ENCODE measurements at places on chromosomes 4 and X. TPM values are rescaled to one million over a fixed set of nuclear protein-coding genes. Genes with fewer than 3 reads are reported as not detected.

DNA sequence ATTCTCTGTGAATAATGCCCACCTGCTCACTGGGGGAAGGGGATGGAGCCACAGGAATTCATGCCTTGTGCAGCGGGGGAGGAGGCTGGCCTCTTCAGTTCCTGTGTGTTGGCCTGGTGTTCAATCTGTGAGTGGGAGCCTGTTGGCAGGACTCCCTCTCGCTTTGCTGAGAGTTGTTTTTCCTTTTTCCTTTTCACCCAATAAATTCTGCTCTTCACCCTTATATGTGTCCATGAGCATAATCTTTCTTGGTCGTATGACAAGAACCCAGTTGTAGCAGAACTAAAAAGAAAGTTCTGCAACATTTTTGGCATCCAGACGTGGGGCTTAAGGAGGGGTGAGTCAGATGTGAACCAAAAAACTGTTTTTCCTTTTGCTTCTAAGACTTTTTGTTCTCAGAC, 235.2 kb upstream of the HDX start:
- no peak for DNase-seq

DNA sequence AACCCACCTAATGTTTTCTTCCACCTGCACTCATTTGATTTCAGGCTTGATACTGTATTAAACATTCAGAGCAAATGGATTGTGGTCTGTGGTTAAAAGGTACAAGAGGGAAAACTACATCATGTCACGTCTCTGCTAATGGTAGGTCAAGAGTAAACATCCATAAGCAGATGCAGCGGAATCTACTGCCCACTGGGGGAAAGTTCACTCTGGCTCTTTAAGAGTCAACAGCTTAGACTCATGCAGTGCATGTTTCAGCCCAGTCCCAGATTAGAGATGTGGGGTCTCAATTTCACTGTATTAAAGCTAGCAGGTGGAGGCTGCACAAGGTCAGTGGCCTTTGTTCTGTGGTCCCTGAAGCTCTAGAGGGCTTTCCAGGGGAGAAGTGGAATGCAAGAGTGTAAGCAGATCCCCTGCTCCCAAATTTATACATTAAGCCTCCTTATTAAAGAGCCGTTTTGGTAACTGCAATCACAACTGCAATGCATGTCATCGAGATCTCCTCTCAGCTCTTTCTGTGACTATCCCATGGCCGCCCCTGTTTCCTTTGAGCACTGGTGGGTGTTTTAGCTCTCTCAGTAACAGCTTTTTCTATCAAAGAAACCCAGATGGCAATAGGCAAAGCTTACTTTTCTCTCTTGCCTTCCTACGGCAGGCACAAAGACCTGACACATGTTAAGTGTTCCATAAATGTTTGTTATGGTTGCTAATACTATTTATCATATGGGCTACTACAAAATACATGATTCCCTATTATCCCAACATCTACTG, 53.4 kb downstream of the LDB2 start:
- no peak for DNase-seq

- no peak for DNase-seq
Measured at GRCh38 chr4:1460967-1461868, 55.0 kb upstream of the NKX1-1 start.

DNA sequence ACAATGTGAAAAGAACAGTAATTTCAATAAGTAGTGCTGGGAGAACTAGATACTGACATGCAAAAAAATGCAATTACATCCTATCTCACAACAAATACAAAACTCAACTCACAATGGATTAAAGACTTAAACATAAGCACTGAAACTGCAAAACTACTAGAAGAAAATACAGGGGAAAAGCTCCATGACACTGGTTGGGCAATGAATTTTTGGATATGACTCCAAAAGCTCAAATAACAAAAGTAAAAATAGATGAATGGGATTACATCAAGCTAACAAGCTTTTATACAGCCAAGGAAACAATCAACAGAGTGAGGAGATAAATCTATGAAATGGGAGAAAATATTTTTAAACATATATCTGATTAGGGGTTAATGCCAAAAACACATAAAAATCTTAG, 53.1 kb downstream of the ANKRD17 start:
- DNase-seq: peak; percentile 15

- DNase-seq: peak; percentile 51
Measured at GRCh38 chr4:47913861-47914219, 543 bp downstream of the NFXL1 start.

- DNase-seq: no peak
Measured at GRCh38 chrX:30573125-30573524, 4.4 kb downstream of the TASL start.

- no peak for DNase-seq
Measured at GRCh38 chrX:68186552-68187262, 246.6 kb downstream of the OPHN1 start.

DNA sequence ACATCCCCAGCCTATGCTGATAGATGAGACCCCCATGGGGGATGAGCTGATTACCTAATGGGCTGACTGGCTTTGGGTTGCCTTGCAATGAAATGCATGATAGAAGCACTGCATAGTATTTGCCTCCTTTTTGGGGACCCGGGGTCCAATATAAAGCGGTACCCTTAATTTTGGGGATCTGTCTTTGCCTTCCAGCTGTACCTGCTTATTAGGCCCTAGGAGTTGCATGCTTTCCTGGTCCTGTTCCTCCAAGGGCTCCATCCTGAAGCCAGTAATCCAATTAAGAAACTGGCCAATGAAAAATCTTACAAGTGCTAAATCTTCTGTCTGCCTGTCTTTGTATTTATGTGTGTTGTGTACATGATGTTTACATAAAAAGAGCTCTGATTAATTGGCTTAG, 791.6 kb downstream of the TRIML1 start:
- DNase-seq: no peak

DNA sequence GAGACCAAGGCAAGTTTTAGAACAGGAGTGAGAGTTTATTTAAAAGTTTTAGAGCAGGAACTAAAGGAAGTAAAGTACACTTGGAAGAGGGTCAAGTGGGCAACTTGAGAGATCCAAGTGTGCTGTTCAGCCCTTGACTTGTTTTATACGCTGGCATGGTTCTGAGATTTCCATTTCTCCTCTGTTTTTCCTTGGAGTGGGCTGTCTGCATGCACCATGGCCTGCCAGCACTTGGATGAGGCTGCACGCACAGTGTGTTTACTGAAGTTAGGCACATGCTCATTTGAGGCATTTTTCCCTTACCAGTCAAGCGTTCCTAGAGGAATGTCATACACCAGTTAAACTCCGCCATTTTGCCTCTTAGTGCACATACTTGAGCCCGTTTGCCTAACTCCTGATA, 8.7 kb upstream of the ZNF674 start:
- DNase-seq: no peak

DNA sequence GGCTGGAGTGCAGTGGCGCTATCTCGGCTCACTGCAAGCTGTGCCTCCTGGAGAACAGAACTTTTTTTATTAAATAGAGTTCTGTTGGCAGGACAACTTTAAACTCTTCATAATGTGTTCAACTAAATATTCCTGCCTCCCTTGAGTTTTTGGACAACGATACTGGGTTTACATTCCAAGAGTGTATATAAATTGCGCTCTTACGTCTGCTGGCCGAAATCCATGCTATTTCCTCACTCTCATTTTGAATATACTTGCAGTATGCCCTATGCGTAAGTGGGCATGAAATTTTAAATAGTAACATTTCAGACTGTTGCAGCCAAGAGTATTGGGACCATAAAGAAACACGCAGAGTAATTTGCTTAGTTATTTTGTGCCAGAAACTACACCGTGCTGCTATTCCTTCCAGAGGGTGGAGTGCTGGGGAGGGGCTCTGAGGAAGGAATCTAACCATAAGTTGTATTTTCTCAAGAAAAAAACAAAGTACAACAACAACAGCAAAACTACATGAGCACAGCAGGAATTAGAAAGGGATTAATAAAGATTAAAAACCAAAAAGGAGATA, 480.0 kb downstream of the NLGN4X start:
- no peak for DNase-seq

- DNase-seq: no peak
Measured at GRCh38 chrX:19214311-19214710, 92.0 kb upstream of the ADGRG2 start.

- peak; percentile 17 for DNase-seq
Measured at GRCh38 chr4:139266583-139267257, 13.3 kb downstream of the MGARP start.

DNA sequence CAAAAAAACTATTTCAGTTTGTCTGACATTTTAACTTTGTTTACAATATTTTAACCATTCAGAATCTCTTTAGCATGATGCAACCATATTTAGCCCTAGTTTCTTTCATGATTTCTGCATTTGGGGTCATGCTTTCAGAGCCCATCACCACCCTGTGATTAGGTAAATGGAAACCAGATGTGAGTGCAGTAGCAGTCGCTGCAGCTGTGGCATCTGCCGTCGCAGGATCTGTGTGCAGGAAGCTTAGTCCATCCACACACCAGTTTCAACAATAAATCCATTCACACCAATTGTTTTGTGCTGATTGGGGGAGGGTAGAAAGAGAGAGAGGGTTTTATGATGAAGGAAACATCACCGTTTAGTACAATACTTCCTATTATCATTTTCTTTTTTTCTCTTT, 130.5 kb downstream of the CPEB2 start:
- no peak for DNase-seq

- no peak for DNase-seq
Measured at GRCh38 chrX:119427024-119427794, 28.1 kb downstream of the SLC25A43 start.

DNA sequence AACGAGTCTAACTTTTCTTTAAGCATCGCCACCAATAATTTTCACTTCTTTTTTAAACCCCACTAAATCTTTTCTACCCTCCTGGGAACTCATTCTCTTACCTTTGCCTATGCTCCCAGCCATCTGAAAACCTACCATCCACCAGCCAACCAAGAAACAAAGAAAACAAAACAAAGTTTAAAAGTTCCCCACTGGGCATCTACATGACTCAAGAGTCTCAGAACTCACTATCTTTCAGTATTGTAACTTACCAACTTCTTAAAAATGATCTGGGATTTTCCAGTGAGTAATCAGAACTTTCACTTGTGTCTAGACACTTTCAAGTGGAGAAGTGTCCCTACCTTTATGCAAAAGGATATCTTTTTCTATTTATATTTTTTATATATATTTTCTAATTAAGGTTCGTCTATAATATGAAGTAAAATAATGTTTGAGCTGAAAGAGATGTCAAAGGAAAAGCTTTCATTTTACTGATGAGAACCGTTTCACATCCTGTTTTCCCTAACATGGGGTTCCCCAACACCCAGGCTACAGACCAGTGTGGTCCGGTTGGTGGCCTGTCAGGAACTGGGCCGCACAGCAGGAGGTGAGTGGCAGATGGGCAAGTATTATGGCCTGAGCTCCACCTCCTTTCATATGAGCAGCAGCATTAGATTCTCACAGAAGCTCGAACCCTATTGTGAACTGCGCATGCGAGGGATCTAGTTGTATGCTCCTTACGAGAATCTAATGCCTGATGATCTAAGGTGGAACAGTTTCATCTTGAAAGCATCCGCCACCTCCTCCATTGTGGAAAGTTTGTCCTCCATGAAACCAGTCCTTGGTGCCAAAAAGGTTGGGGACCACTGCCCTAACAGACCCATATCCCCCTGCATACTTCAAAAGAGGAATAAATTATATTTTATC, 9.8 kb upstream of the TIGD2 start:
- no peak for DNase-seq

DNA sequence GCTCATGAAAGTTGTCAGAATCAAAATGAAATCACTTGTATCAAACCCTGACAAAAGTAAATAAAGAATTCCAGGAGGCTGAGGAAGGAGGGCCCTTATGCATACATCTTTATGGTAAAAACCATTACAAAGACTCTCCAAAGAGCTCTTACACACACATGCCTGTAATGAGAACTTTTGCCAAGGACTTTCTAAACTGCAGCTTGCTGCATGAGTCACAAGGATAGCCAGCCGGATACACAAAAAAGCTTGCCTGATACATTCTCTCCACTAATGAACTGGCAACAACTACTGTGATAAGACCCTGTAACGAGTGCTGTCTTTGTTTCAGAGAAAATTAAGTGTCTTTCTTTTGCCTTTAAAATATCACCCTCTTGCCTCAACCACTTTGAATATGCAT, 618.1 kb downstream of the PPP4R3C start:
- DNase-seq: no peak

DNA sequence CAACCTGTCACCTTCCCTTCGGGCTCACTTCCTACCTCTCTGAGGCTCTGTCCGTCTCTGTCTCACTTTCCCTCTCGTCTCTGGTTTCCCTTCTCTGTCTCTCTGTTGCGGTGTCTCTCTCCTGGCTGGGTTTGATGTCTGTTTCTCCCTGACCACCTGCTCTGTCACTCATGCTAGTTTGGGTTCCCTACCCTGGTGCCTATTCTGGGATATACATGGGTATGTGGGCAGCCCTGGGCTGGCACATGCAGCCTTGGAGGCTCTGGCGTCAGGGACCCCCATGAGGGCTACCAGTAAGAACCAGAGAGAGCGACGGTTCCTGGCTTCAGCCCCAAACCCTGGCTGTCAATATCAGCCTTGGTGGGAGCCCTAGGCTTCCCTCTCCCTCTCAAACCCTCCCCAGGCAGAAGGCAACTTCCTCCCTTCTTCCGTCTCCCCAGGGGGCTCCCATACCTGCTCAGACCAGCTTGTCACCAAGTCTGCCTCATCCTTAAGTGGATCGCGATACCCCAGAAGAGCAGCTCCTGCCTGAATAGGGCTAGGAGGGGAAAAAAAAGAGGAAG, 314 bp downstream of the DNASE1L1 start:
- no peak for DNase-seq

- no peak for DNase-seq
Measured at GRCh38 chr4:159736411-159736810, 633.5 kb downstream of the RAPGEF2 start.

DNA sequence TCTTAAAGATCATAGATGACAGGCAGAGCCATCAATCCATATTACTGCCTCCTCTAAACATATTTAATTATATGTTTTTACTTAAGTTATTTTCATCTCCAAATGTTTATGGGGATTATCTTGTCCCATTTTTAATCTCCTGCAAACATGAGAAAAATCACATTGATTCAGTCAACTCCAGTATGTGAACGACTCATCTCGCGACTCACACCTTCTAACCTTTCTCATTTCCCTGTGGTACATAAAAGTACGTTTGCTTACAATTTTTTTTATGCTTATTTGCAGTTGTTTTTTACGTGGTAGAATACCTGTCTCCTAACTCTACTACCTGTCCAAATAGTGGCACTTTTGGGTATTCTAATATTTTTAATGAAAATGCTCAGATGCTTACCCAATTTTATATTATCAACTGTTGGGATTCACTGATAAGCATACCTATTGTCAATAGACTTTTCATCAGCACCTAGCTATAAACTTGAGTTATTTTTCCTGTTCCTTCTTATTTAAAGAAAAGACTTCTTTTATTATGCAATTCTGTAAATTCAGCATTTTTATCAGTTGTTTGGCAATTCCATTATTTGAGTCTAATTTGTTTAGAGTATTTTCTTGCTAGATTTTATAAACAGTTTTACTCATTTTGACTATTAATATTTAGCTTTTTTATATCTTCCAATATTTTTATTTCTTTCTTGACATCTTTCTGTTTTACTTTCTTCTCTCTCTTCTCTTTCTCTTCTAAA, 276.6 kb downstream of the ANK2 start:
- no peak for DNase-seq

The SLC10A4 gene
- total RNA-seq: not detected

The FGB gene
- not detected for total RNA-seq

The STK32B gene
- total RNA-seq: 0.06 TPM

The DDX3X gene
- 98.1 TPM for total RNA-seq

The CA5B gene
- total RNA-seq: 0.80 TPM

The PPARGC1A gene
- total RNA-seq: not detected

The MUC7 gene
- total RNA-seq: not detected

The SLC38A5 gene
- total RNA-seq: 55.7 TPM
